ENCODE measurements at places on chromosomes 11 and 22.

DNA sequence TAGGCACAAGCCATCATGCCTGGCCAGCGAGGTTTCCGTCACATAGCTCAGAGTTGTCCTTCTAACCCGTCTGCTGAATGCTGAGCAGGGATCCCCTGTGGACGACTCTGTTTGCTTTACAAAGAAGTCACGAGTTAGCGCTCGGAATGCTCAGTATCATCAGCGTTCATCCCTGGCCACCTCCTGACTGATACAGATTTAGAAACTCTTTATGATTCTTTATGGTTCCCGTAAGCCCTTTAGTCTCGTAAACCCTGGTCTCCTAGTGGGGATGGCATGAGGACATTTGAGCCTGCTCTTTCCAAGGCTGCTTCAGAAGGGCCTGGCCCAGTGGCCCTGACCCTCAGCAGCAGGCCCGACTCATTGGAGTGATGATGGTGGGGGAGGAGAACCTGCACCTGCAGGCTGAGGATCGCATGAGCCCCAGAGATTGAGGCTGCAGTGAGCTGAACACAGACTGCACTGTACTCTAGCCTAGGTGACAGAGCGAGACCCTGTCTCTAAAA lies 9.6 kb downstream of the PEX26 start:
- no peak for DNase-seq

DNA sequence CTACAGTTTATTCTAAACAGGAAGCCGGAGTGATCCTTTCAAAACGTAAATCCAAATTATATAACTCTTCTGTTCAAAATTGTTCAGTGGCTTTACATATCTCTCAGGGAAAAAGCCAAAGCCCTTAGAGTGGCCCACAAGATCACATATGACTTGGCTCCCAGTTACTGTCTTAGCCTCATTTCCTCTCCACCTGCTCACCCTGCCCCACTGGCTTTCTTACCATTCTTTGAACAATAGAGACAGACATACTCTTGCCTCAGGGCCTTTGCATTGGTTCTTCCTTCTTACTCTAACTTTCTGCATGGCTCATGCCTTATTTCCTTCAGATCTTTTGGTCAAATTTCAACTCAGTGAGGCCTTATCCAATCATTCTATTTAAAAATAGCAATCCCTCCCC lies 52.1 kb downstream of the STIM1 start:
- DNase-seq: no peak

DNA sequence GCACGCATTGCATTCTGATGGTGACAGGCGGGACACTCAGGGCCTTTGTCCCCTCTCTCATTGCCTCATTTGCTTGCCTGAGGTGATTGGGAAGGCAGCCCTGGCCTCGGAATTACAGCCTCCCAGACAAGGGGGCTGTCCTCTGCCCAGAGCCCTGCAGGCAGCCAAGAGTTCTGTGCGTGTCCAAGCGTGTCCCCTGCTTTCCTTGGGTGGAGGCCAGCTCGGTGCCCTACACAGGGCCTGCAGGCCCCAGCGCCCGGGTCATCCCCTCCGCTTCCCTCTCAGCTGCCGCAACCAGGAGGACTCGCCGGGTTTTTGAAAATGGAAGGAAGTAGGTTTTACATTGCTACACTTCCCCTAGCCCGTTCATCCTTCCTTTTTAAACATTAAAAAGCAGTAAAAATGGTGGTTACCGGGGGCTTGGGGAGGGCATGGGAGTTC lies 1.9 kb downstream of the GRAMD4 start:
- no peak for DNase-seq

GRCh38 chr11:122230385-122230755 lies 114.4 kb upstream of the BLID start:
- no peak for DNase-seq

- no peak for DNase-seq
These were observed 1055.3 kb downstream of the BRD1 start for GRCh38 chr22:48772286-48772907.

DNA sequence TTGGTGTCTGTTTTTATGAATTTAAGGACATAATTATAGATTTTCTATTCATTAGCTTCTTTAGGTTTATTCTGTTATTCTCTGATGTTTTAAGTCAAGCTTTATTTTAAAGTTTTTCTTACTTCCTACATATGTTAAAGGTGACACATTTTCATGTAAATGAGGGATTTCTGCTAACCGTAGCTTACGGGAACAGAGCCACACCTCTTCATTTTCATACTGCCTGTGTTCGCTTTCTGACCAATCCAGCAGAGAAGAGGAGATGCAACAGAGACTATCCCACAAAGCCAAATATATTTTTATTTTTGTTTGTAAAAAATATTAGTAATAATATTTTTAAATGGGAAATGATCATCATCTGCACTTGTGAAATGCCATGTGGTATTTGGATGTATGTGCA lies 774.1 kb downstream of the BRD1 start:
- DNase-seq: no peak
